ENCODE measurements at places on chromosomes 6 and 20.

DNA sequence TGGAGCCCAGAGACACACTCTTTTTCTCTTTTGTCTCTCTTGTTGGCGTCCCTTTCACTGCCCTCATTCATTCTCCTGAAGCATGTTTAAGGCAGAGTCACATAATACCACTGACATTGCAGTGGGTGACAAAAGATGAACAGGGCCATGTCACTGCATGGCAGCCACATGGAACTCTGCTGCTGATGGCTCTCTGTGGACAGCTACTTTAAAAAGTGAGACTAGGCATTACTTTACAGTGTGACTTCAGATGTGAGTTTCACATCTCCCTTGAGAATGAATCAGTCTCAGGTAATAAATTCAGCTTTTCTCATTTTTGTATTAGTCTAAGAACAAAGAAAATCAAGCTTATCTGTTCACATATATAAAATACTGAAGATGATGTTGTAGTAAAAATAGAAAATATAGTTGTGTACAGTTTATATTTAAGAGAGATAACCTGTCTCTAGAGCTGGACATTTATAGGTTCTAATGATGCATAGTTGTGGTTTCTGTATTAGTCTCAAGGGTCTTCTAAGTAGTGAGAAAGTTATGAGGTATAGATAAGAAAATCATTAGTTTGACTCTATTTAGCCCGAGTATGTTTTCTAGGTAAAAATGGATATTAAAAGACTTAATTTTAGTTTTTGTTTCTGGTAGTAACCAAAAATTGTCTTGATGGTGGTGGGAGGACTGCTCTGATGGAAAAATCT is 6.1 kb downstream of the MRS2 start:
- no peak for DNase-seq

GRCh38 chr6:157285422-157285779 is 37.9 kb downstream of the TMEM242 start:
- DNase-seq = no peak

GRCh38 chr6:116948533-116949304 is 71.7 kb downstream of the RFX6 start:
- DNase-seq = no peak

GRCh38 chr6:90765895-90766294 is 179.0 kb upstream of the MAP3K7 start:
- DNase-seq = no peak

DNA sequence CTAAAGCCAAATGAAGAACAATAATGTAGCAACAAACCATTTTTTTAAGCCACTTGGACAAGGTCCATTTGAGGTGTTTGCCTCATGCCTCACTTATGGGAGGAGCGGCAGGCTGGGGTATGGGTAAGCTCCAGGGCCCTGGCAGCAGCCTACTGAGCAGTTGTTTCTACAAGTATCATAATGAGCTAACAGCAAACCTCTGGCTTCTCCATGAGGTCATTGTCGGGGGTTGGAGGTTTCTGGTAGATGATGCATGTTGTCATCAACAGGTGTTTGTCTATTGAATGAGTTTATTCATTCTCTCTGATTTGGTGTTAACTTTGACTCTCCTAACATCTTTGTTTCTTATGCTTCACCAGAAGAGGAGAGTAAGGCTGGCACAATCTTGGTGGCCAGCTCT is 150.7 kb downstream of the TBC1D7 start:
- peak; percentile 48 for DNase-seq

DNA sequence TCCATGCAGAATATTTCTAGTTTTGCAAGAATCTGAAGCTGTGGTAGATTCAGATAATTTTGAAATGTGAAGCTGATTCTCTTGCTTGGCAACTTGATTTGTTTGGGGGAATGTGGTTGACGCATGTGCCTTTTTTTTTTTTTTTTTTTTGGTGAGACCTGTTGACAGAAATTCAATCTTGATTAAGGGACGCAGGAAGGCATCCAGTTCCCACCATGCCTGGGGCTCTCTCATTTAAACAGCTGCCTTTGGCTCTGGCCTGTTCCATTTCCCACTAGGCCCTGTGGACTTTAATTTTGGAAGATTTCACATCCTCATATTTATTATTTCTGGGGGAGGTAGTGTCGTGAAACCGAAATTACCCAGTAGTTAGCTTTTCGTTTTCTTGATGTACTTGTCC is 8.6 kb downstream of the TPX2 start:
- no peak for DNase-seq

DNA sequence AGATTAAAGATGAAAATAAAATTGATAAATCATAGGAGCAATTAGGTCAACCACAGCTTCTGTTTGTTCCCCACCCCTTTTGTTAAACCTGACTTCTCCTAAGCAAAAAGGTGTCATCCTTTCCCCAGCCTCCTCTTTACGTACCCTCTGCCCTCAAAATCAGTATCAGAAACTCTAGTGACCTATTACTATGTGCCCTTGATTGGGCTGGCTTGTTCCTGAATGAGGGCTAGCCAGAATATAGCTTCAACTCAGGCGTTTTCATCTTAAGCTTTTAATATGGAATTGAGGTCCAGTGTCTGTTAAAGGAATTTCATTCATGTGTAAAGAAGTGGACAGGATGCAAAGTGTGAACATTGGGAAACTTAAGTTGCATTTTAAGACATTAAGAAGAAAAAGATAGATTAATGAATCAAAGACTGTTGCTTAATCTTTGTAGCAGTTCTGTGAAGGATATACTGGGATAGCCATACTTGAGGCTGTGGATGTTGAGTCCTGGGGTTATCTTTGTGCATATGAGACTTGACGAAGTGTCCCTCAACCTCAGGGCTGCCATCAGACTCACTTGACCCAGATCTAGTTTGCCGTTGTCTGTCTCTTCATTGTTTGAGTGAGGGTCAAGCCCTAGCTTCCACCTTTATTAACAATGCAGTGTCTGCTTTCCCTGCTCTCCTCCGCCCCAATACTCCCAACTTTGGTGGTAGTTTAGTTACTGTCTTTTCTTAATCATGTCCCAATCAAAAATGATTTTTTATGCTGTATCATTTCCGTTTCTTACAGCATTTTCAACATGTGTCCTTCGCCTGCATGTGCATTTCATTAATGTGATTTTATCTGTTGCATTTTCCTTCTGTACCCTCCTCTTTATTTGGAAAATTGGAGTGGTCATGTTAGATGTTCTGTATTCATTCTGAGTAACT is 1.9 kb downstream of the TBPL1 start:
- DNase-seq = no peak

DNA sequence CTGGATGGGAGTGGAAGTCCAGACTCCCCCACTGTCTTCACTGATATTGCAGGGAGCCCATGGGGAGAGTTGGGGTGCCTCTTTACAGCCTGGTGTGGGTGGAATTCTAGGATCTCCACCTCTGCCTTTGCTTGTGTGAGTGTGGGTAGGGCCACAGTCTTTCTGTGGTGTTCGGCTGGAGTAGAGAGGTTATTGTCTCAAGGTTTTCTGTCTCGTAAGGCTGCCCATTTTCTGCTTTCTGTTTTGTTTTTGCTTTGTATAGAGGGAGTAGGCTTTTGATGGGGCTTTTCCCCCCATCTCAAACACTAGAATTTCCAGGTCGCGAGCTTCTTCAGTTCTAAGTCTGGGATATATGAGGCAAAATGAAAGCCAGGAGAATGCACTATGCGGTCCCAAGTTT is 40.4 kb upstream of the ELMO2 start:
- DNase-seq = no peak

GRCh38 chr6:6751266-6751596 is 162.7 kb downstream of the LY86 start:
- DNase-seq = no peak

DNA sequence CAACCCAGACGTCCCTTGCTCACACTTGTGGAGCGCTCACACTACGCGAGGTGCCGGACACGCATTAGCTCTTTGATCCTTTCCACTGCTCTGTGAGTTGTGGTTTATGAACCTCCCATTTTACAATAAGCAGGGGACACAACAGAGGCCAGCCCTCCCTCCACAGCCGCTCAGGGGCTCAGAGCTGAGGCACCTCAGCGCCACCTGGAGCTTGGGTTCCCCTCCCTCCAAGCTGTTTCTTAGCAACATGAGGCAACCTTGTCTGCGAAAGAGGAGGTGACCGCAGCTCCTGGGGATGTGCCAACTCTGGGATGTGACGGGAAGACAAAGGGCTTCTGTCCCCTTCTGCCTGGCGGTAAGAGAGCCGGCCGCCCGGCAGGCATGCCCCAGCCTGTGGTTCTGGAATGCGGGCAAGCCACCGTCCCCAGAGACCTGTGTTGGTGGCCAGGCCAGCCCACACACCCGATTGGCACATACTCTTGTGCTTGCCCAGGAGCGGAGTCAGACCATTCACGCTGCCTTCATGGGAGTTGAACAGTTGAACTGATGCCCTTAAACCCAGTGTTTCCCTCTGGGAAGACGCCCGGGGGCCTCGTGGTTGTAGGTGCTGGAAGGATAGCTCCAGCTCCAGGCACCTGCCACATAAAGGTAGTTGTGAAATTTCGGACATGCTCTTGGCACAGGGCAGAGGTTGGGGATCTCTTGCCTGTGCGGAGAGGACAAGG is 44.5 kb downstream of the RBM38 start:
- peak; percentile 57 for DNase-seq

DNA sequence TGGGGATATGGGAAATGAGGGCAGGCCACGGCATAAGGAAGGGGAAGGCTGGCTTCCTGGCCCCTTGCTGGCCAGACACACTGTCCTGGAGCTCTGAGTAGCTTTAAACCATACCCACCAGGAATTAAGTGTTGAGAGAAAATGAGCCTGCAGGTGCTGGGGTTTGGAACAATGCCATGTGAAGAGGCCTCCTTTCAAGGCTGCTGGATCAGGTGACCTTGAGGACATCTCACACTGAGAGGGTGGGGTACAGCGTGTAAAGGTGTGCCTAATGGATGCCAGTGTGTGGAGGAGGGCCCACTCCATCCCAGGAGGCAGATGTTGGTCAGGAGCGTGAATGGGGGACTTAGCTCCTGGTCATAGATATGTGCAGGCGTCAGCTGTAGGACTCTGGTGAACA is 74.8 kb upstream of the MLN start:
- no peak for DNase-seq

GRCh38 chr6:17015144-17015543 is 86.7 kb upstream of the STMND1 start:
- peak; percentile 47 for DNase-seq

GRCh38 chr6:135117413-135117968 is 62.9 kb upstream of the HBS1L start:
- peak; percentile 41 for DNase-seq

DNA sequence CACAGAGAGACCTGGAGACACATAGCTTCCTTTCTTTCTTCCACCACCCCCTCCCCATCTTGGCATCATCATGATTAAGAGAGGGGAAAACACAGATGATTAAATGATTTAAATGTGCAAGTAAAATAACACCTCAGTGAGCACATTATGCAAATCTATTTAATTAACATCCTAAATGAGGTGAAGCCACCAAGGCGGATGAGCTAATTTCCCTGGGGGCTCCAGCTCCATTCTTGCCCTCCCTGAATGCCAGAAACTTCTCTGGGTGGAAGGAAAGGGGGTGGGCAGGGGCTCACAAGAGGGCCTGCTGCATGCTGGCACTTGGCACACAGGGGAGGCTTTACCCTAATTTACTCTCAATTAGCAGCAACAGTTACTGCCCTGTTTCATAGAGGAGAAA is 32.5 kb upstream of the TGM2 start:
- DNase-seq = no peak

- DNase-seq = no peak
Measured at GRCh38 chr6:130620338-130620781, 206.8 kb upstream of the SMLR1 start.

DNA sequence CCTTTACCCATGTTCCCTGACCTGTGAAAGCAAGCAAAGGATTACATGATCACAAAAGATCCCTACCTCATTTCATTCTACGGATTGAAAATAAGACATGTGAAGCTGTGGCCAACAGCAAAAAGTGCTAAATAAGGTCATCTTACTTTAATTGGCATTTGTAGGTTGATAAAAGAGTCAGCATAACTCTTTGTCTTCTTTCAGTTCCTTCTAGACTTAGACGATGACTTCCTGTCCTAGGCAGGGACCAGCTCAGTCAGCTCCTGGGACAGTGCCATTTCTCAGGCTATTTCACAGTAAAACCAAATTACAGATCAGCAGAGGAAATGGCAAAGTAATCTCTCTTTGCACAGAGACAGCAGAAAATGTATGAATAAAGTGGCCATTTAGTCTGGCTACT is 480.7 kb downstream of the RFPL4B start:
- DNase-seq = no peak

DNA sequence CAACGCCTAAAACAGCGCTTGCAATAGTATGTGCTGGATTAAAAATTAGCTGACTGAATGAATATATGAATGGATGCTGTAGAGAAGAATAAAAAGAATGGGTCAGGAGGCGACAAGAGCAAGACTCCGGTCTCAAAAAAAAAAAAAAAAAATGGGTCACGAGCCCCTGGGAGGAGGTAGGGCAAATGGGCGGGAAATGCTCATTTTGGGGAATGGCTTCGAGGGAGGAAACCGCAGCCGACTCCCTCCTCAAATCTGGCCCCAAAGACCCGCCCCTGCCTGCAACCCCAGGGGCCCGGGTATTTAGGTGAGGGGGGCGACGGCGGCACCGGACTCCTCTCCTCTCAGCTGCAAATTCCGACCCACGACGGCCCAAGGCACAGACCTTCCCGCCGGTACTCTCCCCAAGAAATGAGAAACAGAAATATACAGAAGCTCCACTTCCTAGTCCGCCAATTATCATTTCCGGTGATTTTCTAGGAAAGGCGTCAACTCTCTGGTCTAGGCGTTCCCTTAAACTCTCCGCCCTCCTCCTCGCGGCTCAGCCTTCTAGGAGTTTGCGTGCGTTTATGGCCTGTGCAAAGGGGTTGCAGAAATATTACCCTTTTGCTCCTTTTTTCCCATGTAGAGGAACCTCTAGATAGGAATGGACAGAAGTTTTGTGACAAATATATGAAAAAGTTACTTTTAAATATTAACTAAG is at the start of gene ZNF311:
Gene ZNF311, minus strand, starts transcription at position 133 of the 703 bp plus-strand sequence. CDS start 1,361 bp downstream, outside the sequence.
- peak; percentile 62 for DNase-seq

DNA sequence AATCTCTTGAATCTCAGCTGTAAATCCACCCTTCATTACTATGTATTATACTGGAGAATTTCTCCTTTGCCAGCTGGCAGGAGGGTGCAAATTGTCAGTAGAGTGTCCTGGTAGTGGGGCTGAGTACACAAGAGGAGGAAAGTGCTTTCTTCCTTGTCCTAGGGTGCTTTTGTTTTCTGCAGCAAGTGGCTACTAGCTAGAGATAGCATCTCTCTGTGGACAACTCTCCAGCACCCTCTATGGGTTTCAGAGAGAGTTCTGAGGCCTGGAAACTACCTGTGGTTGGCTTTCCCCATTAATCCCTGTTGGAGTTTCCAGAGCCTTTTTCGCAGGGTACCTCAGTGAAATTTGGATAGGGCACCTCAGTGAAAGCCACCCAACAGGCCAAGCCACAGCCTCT is 422.5 kb upstream of the RGS17 start:
- DNase-seq = no peak

DNA sequence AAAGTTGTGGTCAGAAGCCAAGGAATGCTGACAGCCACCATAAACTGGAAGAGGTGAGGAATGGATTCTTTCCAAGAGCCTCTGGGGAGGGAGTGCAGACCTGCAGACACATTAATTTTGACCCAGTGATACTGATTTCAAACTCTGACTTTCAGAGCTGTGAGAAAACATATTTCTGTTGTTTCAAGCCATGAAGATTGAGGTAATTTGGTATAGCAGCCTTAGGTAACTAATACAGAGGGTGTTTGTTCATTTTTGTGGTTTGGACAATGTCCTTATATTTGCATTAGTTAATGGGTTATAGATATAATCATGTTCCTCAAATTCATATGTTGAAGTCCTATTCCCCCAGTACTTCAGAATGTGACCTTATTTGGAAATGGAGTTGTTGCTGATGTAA is 85.4 kb upstream of the GTSF1L start:
- DNase-seq = no peak

GRCh38 chr6:12262236-12263061 is 27.7 kb upstream of the EDN1 start:
- DNase-seq = no peak
